ENCODE measurements at places on chromosomes 12 and 14.

DNA sequence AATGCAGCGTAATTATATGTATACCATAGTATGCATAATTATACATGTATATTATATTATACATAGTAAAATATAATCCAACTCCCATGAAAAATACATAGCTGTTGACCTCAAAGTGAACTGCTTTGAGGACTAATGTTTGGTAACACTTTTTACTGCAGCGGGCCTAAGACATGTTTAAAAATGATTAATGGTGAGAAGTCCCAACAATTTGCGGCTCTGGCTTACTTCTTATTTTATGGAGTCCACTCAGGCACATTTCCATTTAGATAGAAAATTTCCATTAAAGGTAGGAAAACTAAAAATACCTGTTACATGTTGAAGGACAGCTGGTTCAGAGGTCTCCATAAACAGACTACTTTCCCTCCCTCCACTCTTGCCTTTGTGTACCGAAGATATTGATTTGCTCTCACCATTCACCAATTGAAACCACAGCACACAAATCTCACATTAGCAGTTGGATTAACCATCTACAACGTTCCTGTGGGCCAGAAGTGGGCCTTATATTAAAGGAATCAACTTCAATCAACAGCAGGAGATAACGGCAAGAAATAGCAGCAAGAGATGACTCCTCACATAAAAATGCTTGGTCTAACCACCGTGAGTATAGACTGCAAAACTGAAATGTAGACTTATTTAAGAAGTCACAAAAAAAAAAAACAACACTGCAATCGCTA lies 14.1 kb upstream of the NT5DC3 start:
- no peak for DNase-seq

DNA sequence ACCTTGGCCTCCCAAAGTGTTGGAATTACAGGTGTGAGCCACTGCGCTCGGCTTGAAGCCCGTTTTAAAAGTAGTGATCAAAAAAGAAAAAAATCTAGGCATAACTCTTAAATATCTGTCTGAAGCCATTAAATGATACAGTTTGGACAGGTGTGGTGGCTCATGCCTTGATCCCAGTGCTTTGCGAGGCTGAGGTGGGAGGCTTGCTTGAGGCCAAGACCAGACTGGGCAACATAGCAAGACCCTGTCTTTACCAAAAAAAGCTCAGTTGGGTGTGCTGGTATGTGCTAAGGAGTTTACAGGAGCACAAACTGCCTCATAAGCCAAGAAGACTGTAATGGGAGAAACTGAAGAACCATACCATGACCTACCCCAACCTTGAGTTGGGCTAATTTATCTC lies 26.0 kb downstream of the SYNE2 start:
- no peak for DNase-seq

DNA sequence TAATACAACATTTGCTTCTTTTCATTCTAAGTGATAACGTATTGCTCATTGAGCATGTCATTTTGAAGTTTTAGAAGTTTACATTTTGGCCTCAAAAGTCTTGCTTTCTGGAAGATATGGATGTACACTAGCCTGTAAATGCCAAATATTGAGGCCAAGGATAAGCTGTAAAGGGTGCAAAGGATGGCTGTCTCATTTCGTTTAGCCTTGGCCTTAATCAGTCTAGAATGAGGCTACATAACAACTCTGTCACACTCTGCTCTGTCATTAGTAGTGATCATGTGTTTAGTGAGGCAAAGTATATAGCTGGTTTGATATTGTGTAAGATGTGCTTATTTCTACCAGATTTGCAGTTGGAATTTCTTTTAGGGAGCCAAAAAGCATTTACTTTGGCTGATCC lies 344.5 kb downstream of the TMTC2 start:
- DNase-seq: no peak

DNA sequence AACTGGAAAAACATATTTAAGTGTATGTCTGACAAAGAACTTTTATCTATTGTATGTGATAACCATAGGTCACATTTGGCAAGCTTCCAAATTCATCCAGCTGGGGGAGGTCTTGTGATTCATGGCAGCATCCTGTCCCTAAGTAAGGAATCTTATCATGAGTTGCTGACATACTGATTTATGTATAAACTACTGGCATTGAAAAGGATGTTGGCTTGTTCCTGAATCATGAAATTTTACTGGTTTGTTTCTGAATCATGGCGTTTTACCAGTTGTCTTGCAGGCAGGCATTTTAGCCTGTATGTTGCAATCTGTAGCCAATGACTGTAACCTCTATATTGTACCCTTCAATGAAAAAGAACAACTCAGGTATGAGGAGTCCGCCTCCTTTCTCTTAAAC lies 244.8 kb downstream of the IPO8 start:
- no peak for DNase-seq

DNA sequence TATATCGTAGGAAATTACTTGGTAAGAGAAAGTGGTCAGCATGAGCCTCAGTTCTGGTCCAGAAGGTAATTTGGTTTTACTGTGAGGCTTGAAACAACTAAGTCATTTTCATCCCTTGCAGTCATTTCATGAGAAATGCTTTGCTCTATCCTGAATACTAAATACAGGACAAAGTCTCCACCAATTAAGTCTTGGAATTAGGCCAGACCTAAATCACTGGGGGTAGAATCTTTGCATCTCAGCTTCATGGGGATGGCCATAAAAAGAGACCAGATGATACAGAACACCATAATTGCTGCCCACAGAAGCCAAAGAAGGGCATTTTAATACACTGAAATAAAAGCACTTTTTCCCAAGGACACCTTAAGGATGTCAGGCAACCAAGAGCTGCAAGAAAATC lies 277.9 kb upstream of the DCN start:
- DNase-seq: no peak

All from stimulated activated CD4-positive, alpha-beta T cell treated with anti-CD3 and anti-CD28 coated beads, TNF-alpha, amount 100 ng/mL, for 4 hours (primary cell).